ENCODE measurements at places on chromosomes 6 and 20.

DNA sequence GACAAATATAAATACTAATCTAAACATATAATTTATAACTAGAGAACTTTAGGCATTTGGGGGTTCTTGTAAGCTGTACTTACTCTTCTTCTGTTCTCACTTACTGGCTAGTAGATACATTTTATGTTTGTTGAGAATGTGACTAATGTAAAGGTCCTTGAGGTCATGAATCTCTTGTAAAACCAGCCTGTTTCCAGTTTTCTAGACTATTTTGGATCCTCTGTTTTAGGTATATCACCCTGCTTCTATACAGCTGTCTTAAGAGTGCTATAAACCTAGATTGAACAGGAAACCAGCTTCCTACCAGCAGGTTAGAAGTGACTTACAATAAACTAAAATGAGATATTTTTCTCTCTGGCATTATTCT, 134.2 kb downstream of the PLCB4 start:
- no peak for DNase-seq

DNA sequence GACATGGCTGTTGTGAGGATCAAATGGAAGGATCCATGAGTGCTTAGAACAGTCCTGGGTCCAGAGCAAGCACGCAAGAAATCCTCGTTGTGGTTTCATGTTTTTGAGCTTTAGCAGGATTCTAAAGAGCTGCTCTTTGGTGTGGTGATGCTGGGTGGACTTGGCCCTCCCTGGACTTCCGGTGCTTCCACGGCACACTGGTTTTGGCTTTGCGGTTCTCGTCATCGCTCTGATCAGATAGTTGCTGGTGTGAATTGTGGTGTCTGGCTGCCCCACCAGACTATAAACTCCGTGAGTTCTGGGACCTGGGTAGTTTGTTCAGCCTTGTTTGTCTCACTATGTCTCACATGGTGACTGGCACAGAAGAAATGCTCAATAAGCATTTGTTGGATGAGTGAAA, 3.3 kb downstream of the HNF4A start:
- no peak for DNase-seq

DNA sequence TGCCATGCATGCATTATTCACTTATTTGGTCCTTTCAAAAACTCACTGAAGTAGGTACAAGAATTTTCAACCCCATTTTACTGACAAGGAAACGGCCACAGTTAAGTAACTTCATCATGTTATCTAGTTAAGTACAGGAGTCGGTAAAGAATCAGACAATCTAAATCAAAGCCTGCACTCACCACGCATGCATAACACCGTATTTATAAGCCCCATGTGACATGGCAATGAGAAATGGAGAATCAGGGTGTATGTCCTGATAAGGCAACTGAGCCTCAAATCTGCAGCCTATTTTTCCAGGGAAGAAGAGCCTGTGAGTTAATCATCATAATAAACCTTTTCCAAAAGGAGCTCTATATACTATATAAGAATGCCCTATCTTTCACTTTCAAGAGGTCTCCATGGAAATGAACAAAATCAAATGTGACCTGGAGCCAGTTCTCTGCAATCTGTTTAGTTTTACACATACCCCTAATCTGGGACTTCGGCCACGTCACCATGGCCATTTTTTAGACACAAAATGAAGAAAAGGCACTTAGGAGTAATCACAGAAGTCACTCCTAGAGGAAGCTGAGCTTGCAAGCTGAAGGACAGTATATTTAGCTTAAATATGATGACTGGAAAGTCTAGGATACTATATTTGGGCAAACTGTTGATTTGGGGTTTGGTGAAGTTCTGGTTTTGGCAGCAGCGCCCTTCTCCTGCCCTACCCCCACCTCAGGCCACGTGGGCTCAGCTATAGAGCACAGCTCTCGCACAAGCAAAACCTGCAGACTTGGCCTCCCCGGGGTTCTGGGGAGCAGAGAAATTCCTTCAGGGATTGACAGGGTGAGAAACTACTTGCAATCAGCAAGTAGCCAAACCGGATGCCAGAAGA, 19.2 kb downstream of the TRAM2 start:
- DNase-seq: no peak

GRCh38 chr6:140459209-140459608, 1084.8 kb upstream of the CITED2 start:
- DNase-seq: no peak

GRCh38 chr6:5981126-5982026, 25.3 kb downstream of the NRN1 start:
- no peak for DNase-seq

DNA sequence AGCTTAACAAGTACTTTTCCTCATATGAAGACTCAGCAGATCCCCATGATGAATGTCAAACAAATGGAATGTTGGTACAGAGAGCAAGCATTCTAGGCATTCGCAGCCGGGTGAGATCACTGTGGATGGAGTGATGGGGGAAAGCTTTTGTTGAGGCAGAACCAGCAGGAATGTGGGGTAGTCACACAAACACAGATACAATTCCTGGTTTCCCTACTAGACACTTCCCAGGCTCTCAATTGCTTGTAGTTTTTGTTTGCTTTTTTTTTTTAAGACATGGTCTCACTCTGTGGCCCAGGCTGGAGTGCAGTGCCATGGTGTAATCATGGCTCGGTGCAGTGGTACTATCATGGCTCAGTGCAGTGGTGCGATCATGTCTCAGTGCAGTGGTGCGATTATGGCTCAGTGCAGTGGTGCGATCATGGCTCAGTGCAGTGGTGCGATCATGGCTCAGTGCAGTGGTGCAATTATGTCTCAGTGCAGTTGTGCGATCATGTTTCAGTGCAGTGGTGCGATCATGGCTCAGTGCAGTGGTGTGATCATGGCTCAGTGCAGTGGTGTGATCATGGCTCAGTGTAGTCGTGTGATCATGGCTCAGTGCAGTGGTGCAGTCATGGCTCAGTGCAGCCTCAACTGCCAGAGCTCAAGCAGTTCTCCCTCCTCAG, 15.4 kb upstream of the IER3 start:
- no peak for DNase-seq

- no peak for DNase-seq
Measured at GRCh38 chr6:16647422-16647821, 113.8 kb downstream of the ATXN1 start.

DNA sequence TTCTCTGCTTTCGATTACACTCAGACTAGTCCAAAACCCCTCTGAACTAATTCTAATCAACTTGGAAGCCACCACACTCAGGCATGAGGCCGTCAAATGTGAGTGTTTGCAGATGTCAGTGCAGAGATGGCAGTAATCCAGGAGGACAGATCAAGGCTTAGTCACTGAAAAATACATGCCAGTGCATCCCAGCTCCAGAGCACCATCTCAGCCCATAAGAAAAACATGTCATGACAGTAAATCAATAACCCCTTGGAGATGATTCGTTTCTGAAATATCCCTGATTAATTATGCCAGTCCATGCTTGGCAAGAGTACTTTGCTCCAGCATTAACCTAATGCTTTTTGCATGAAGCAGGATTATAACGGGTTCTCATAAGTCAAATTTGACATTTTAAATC, 179.5 kb downstream of the ADAT2 start:
- no peak for DNase-seq

GRCh38 chr6:113505084-113505699, 352.0 kb upstream of the MARCKS start:
- DNase-seq: no peak

GRCh38 chr6:137497721-137498463, 3.7 kb upstream of the OLIG3 start:
- DNase-seq: no peak

DNA sequence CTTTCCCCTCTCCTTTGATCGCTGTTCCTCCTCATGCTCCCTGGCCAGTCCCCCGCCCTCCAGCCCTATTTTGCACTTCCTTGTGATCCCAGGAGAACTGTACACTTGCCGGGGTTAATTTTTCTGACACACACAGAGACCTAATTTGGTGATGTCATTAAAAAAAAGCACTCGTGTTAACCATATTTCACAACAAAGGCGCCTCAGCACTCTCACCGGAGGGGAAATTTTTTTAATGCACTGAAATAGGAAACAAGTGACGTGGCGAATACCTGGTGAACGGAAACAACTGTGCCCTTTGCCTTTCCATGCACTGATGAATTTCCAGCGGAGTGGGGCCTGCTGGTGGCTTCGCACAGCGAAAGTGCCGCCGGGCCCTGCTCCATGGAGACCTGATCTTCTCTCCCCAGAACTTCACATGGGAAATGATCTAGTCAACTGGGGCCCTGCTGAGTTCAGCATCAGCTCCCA, 53.9 kb upstream of the TAGAP start:
- no peak for DNase-seq

- no peak for DNase-seq
Measured at GRCh38 chr6:24827970-24828369, 29.3 kb upstream of the ARMH2 start.

GRCh38 chr6:141551318-141551717, 581.4 kb upstream of the GJE1 start:
- no peak for DNase-seq

DNA sequence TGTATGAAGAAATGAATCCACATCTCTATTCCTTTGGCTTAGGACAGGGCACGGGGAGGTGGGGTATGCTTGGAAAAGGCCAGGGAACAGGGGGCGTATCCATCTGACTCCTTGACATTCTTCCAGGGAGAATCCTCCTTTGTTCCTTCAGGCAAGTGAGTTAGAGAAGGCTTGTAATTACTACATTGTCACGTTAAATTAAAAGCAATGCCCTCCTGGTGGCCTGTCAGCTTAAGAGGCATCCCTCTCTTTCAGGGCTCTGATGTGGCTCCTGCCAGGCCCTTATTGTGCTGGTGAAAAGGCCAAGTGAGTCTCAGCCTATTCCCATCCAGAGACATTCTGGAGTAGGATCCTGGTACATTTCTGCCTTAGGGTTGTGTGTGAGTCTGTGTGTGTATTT, 128.3 kb downstream of the FOXA2 start:
- DNase-seq: no peak

DNA sequence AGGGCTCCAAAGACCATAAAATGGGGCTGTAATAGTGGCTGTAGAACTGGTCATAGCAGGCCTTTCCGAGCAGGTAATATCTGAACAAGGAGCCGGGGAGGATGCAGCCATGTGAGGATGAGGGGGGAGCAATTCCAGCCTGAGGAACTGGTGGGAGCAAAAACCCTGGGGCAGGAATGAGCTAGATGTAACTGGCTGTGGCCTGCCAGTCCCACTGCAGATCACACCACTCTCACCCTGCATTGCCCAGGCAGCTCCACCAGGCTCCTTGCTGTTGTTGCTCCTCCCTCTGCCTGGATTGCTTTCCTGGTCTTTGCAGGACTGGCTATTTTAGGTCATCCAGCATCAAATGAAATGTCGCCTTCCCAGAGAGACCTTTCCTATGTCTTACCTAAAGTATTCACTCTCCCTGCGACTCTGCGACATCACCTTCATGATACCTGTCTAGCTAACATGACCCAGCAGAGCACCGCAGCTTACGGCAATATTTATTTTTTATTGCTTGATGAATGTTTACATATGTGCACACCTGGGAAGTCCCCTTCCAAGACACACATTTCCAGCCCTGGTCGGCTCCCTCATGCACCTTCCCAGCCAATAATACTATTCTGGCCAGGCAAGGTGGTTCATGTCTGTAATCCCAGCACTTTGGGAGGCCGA, 2.4 kb upstream of the ZFP64 start:
- no peak for DNase-seq

DNA sequence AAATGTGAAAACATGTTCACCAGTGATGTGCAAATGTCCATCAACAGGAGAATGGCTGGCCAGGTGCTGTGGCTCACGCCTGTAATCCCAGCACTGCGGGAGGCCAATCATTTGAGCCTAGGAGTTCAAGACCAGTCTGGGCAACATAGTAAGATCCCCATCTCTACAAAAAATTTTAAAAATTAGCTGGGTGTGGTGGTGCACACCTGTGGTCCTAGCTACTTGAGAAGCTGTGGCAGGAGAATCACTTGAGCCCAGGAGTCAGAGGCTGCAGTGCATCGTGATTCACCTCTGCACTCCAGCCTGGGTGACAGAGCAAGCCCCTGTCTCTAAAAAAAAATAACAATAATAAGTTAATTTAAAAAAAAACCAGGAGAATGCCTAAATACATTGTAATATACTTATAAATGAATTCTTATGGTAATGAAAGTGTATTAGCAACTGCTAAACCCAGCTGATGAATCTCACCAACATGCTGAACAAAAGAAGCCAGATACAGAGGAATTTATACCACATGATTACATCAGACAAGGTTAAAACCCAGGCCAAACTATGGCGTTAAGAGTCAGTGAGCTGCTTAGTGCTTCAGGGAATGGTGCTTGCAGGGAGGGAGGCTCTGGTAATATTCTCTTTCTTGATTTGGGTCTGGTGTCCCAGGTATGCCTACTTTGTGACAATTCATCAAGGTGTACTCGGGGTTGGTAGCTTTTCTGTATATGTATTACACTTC, 36.4 kb downstream of the RPP40 start:
- no peak for DNase-seq

DNA sequence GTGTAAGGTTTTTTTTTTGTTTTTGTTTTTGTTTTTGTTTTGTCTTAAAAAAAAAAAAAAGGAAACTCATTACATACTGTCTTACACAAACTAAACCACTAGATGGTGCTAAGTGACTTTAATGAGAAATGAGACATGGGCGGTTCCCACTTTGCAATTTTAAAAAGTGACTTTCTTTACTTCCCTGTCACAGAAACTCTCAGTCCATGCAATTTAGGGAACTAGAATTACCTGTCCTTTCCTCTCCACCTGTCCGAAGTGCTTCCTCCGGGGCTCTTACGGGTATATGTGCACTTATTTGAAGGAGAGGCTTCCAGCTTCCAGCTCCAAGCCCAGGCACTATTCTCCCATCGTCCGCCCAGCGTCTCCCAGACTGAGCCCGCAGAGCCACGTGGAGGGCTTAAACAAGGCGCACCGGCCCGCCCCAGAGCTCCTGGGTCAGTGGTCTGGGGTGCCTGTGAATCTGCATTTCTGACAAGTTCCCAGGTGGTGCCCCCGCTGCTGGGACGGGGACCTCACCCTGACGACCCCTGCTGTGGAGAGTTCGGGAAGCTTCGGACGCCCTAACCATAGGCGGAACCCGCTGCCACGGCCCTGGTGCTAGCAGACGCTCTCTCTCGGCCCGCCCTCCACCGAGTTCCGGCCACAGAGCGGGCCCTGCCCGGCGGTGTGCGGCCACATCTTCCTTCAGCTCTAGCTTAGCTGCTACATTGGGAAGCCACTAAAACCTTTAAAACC, 26.1 kb downstream of the BFSP1 start:
- DNase-seq: no peak

Measured in thoracic aorta (tissue), 2 donors.